ENCODE measurements at places on chromosomes 2 and 18.

DNA sequence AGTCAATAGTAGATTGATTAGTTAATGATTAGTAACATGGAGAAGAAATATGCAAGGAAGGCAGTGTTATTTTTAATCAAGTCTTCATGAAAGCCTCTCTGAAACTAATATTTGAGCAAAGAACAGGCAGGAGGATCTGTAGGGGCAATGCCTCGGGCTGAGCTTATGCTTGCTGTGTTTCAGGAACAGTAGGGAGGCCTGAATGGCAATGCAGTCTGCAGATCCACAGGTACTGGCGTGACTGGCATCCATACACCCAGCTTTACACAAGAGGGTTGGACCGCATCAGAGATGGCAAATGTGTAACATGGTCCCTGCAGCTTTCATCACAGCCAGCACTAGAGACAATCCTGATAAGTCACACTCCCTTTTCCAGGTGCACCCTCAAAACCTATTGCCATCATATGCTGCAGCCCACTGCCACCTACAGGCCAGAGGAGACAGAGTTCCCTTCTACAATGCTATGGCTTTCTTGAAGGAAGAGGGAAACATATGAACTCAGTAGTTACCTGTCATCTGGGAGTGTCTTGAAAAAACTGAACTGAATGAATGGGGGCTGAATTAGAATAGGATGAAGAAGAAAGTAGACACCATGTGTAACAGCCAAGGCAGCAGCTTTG is 582.4 kb upstream of the RAB6C start:
- DNase-seq: no peak

- no peak for DNase-seq
Observed at GRCh38 chr2:207434306-207434705, 95.5 kb upstream of the CREB1 start.

DNA sequence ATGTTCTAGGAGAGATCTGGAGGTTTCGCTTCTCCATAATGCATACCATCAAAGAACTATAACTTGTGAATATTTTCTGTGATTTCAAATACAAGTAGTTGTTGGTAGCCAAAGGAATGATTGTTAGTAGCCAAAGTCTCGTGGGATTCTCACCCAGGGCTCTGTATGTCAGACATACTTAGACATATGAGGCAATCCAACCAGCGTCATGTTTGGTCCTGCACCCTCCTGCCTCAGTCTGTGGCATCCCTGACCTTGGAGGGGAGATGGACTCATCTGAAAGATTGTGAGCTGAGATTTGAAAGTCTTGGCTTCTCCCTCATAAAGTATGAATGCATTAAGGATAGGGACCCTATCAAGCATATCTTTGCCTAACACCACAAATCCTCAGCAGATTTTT is 81.2 kb downstream of the CTIF start:
- no peak for DNase-seq

GRCh38 chr2:121063471-121063870 is 221.5 kb downstream of the TFCP2L1 start:
- no peak for DNase-seq

DNA sequence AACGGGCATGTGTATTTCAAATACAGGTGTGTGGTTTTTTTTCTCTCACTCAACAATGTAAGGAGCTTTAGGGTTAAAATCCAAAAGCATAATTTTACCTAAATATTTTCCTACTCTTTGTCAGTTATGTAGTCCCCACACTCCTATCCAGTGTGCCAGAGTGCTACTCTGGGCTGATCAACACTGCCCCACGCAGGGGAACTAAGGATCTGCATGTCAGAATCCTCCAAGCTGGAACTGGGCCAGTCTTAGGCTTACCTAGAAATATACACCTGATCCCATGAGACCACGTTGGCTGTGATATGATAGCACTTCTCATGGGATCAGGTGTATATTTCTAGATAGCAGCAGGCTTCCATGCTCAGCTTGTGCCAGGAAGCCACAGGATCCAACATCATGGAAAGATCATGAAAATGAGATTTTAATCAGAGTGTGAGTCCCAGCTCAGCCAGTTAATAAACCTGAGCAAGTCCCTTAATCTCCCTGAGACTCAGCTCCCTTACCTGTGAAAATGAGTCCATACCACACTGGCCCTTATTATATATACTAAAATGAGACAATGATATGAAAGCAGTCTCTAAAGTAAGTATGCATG is 29.7 kb downstream of the CCDC141 start:
- no peak for DNase-seq

DNA sequence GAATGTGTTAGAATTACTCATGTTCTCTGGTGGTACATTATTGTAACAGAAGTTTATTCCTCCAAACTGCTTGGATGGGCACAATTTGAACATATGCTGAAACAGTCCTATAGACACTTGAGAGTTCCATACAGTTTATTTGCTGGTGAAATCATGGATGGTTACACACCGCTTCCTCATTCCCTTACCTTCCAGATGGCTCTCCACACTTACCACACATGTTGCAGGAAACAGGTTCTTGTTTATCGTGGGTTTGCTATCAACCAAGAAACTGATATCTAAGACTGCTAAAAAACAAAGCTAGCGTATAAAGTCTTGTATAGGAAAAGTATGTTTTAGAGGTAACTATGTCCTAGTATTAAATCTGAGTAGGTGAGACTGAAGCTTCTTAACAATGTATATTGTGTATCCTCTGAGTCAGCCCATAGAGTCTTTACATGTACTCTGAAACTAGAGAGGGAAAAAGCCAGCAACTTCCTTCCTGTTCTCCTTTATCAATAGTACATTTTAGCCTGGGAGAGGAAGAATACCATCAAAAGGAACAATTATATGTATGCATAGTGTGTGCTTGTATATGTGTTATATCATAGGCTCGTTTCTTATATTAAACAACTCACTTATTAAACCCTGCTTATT is 313.1 kb downstream of the PLCL1 start:
- no peak for DNase-seq

GRCh38 chr2:158973116-158973956 is 4.9 kb downstream of the TANC1 start:
- no peak for DNase-seq

DNA sequence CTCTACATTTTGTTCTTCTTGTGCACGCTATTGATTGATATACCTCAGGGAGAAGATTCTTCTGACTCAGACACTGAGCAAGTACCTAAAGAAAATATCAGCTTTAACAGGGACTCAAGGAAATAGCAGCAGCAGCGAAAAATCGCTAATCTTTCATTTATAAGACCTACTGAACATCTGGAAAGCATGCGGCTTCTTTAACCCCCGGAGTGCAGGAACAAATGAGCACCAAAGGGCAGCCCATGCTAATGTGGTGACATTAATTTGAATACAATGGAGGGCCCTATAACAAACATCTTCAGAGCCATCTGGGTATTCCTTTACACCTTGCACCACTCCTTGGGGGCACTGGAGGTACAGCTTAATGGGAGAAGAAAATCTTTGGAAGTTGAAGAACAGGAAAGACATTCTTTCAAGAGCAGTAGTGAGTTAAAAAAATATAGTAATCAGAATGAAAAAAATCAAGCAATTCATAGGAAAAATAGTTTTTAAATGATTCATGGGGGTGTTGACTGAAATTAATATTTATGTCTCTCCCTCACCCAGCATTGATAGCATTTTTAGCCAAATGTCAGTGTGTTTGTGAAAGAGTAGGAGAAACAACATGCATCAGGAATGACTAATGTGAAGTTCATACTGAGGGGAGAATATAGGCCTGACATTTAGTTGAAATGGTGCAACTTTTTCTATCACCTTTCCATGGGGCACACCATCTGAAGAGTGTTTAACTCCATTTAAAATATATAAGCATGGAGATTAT is 281.7 kb downstream of the HRH4 start:
- no peak for DNase-seq

GRCh38 chr2:33806041-33806440 is 206.9 kb upstream of the FAM98A start:
- no peak for DNase-seq

DNA sequence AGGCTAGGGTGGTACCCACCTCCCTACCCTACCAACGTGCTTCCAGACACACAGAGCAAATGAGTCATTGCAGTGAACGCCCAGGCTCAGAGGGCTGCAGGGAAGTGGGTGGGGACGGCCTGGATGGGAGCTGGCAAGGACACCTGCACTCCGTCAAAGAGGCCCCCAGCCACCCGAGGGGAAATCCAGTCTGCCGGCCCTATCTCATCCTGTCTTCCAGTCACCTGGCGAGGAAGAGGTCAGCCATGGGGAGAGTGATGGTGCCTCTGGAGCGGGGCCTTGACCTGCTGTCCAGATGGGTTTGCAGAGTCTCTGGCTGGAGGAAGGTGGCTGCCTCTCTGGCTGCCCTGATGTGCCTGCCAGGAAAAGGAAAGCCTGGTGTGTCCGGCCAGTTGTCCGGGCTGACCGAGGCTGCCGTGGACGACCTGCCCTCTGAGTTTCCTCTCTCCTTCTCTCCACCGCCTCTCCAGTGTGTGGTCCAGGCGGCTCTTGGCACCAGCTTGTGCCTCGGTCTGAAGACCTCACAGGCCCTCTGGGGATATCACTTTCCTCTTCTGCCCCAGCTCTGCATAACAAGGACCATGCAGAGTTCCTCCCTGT is 209.7 kb upstream of the COPS8 start:
- no peak for DNase-seq

DNA sequence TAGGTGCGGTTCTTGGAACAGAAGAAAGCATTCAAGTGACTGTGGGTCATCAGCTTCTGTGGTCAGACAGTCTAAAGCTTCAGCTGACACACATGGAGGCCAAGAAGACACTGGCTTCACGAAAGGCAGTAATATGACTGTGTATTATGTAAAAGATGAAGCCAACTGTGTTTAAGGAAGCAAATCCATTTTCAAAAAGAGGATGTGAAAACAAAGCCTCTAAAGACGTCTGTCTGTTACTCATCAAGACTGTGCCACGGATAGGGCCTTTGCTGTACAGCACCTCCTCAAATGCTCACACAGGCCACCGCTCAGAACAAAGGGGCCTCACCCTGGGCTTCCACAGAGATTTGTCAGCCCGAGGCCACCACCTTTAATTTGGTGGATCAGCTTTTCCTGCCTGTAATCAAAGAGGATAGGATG is 21.1 kb upstream of the TMEM163 start:
- no peak for DNase-seq

DNA sequence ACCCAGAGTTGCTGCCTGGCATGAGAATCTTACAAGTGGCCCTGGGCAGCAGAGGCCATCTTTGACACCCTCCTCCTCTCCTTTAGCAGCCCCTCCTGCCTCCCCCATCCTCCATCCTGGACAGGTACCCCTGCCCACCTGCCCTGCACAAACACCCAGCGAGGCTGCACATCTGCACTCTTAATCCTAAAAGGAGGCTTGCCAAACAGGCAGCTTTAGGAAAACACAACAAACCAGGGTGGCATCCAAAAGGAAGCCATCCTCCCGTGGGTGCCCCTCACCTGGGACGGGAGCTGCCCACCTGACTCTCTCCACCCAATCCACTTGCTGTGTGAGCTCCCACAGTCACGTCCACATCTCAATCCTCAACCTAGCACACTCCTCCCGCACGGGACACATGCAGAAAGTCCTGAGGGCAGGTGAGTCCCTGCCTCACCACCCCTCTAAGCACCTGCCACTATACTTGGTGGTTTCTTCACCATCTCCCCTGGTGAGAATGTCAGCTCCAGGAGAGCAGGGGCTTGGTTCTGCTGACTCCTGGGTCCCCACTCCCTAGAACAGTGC is 5.8 kb downstream of the BIN1 start:
- no peak for DNase-seq

GRCh38 chr2:193841384-193842150 is 1646.8 kb upstream of the TMEFF2 start:
- no peak for DNase-seq

- no peak for DNase-seq
Observed at GRCh38 chr2:62339413-62339812, 143.5 kb downstream of the B3GNT2 start.

- DNase-seq: no peak
Observed at GRCh38 chr18:44579028-44579702, 101.5 kb upstream of the SETBP1 start.

DNA sequence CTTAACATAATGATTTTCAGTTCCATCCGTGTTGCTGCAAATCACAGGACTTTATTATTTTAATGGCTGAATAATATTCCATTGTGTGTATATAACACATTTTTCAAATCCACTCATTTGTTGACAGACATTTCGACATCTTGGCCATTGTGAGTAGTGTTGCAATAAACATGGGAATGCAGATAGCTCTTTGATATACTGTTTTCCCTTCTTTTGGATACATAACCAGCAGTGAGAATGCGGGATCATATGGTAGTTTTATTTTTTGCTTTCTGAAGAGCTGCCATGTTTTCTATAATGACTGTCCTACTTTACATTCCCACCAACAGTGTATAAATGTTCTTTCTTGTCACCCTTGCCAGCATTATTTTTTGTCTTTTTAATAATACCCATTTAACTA is 420.3 kb upstream of the CHAC2 start:
- no peak for DNase-seq

DNA sequence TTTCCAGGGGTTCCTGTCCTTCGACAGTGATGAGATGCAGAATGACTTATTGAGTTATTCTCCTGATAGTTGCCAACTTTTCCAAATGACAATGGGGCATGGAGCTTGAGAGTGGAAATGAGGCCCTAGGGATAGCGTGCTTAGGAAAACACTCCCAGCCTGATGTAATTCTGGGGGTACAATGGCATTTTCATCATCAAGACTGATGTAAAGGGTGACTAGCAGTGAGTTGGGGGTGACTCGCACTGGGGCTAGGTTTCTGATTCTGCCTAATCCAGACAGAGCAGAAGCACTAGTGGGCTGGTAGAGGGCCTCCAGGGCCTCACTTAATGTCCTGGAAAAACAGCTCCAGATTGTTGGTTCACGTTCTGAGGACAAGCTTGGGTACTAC is 34.0 kb upstream of the IL37 start:
- DNase-seq: no peak

DNA sequence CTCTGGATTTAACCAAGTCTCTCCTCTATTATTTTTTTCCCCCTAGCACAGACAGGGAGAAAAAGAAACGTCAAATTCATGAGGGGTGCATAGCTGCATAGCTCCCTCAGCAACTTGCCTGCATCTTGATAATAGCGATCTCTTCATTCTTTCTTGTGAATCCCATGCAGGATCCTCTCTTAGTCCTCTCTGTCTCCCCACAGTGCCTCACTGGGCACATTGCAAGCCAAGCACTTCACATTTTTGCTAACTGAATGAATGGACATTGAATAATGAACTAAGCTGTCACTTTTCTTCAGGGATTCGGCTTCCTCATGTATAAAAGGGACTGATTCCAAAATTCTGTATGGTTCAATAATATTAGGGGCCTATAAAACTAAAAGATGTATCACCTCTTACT is 2.9 kb upstream of the EPB41L3 start:
- DNase-seq: no peak

DNA sequence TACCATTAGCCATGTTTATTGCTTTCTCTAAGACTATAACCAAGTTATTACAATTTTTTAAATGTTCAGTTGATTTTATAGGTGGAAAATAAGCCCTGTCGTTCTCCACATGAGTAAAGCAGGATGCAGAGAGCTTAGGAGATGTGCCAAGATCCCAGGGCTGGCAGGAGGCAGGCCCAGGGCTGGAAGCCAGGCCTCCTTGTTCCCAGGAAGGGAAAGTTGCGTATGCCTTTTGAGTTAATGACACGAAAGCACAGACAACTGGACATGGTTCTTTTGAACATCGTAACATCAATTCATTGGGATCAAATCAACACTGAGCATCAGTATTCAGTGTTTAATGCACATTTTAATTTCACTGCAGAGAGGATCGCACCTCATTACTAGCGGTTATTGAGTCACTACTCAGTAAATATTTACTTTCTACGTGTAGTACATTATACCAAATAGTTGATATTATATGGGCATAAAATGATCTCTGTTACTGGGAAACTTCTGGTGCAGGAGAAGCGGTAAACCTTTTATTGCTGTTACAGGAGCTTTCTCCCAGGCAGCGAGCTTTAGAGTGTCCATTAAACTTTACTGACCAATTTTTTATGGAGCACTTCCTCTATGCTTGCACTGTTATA is 60.0 kb downstream of the RNF144A start:
- DNase-seq: no peak
